CMK (cell line): ENCODE measurements at places on chromosomes 11 and 22.

DNA sequence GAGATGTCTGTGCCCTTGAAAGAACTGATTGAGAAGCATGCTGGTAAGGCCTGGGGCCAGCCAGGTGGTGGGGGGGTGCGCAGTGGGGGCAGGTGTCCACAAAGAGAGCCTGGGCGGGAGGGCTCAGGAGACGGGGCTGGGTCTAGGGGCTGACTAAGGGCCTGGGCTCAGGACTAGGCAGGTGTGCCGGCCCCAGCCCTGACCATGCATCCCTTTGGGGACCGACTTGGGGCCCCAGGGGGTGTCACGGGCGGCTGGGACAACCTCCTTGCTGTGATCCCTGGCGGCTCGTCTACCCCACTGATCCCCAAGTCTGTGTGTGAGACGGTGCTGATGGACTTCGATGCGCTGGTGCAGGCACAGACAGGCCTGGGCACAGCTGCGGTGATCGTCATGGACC, 4.4 kb downstream of the NDUFV1 start:
- no peak for DNase-seq

DNA sequence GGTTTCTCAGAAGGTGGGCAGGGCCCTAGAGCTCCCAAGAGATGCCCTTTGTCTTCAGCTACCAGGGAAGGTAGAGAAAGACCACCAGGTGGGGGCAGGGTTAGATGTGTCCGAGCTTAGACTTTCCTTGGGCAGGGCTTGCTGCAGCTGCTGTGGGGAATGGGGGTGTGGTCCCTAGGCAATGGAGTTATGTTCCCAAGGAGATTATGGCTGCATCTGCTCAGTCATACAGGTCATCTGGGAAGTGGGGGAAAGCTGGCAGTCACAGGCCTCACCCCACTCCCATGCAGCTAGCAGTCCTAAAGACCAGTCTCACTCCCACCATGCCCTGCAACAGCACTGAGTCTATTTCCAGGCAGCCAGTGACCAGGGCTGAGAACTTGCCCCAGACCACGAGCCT, 29.5 kb downstream of the MMP27 start:
- DNase-seq: no peak

DNA sequence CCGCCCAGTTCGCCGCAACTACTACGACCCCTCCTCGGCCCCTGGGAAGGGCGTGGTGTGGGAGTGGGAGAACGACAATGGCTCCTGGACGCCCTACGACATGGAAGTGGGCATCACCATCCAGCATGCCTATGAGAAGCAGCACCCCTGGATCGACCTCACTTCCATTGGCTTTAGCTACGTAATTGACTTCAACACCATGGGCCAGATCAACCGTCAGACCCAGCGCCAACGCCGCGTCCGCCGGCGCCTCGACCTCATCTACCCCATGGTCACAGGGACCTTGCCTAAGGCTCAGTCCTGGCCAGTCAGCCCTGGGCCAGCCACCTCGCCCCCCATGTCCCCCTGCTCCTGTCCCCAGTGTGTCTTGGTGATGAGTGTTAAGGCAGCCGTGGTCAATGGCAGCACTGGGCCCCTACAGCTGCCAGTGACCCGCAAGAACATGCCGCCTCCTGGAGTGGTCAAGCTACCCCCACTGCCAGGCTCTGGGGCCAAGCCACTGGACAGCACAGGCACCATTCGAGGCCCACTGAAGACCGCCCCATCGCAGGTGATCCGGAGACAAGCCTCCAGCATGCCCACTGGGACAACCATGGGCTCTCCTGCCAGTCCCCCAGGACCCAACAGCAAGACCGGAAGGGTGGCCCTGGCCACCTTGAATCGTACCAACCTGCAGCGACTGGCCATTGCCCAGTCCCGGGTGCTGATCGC, 10.0 kb downstream of the DTX4 start:
- DNase-seq: no peak

GRCh38 chr11:11724994-11725393, 103.2 kb upstream of the GALNT18 start:
- DNase-seq: no peak

GRCh38 chr22:42493393-42493792, 26.2 kb downstream of the RRP7A start:
- no peak for DNase-seq

GRCh38 chr11:38680166-38680565, 2082.1 kb upstream of the RAG2 start:
- DNase-seq: no peak

DNA sequence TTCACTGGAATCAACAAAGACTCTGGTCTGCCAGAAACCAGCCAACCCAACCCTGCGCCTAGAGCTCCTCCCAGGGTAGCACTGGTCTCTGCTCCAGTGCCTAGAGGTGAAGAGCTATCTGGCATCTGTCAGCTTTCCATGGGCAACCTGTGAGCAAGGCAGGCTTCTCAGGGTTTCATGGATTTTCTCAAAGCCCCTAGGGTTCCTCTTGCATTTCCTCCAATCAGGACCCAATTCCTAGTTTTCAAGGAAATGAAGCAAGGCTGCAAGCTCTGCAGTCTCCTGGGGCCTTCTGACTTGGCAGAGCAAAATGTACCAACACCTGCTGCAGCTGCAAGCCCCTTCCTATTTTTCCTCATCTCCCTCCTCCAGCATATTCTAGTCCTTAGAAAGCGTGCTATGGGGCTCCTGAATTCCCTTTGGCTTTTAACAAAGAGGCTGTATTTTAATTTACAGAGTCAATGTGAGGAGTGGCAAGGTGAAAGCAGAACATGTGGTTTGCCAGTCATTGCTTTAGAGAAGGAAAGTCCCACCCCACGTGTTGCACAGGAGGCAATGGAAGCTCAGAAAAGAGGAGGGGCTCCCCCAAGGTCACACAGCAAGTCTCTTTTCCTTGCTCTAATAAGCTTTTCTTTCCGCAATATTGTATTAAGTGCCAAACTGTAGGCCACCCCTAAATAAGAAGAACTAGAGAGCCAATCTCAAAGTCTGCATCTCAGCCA, 33.0 kb upstream of the RIC3 start:
- no peak for DNase-seq

- DNase-seq: no peak
Observed at GRCh38 chr22:19524170-19525115, at the start of gene CLDN5. TSS of gene CLDN5 (minus strand) at chr22:19524410. CDS start at chr22:19524255, 155 bp downstream.

- no peak for DNase-seq
Observed at GRCh38 chr22:50531962-50532674, 2.3 kb upstream of the TYMP start.

DNA sequence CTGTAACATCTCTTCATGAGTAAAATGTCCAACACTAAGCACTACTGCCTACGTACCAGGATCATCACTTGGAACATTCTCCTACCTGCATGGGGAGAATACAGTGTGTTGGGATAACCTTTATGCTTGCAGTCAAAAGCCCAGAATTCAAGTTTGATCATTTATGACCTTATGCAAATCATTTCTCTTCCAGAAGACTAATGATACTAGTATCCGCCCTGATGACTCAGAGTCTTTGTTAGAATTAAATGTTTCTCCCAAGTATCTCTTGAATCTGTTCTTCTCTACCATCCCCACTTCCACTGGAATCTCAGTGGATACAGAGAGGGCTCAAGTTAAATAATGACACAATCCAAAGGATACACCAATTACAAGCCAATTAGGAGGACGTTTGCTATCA, 12.4 kb downstream of the MAJIN start:
- no peak for DNase-seq

GRCh38 chr11:21911061-21911460, 281.8 kb upstream of the ANO5 start:
- DNase-seq: no peak

- DNase-seq: no peak
Observed at GRCh38 chr11:12817681-12818332, 143.6 kb downstream of the TEAD1 start.

DNA sequence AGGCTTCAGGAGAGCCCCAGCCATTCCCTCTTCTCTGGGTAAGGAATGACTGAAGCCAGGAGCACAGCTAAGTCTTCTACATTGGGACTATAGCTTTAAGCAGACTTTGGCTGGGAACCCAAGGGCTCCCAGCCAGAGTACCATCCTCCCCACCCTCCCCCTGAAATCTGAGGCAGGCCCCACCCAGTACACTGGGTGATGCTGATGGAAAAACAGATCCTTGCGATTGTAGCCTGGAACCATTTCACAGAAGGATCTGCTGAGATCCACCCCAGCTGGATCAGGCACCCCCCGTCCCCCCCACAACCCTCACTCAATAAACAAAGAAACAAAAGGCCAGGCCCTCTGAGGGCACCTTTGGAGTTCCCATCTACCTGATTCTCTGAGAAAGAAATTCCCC, 39.8 kb downstream of the IL18BP start:
- DNase-seq: no peak

DNA sequence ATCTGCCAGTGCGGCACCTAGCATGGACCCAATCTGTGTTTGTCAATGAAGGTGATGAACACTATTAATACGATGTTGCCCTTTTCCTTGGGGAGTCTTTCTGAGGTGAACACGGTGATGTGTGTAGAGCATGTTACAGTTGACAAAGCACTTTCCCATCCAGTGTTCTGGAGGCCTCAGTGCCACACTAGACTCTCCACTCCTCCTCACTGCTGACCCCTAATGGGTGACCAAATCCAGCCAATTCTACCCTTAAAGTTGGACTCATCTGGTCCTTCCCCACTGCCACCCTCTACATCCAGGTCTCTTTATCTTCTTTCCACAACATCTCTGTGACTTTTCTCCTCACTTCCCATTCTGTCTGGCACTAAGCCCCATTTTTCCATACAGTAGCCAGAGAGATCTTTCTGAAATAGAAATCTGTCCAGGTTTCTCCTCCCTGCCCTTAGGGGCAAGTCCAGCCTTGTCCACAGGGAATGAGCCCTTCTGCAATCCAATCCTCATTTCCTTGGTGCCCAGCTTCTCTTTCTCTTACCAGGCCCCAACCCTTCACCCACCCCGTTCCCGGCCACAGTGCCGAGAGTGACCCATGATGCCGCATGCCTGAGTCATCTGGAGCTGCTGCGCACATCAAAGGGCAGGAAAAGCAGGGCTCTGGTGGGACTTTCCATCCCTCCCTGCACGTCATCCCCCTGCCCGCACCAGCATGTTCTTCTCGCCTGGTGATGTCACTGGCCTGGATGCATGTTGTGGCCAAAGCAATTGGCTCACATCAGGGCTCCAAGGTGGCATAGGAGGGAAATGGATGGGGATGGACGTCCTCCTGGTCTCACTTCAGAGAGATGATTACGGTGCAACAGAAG, 64.2 kb downstream of the RASSF10 start:
- no peak for DNase-seq

GRCh38 chr11:62796281-62796680, 4.5 kb upstream of the TMEM223 start:
- DNase-seq: no peak

GRCh38 chr11:106727256-106727655, 291.0 kb downstream of the GUCY1A2 start:
- DNase-seq: no peak

DNA sequence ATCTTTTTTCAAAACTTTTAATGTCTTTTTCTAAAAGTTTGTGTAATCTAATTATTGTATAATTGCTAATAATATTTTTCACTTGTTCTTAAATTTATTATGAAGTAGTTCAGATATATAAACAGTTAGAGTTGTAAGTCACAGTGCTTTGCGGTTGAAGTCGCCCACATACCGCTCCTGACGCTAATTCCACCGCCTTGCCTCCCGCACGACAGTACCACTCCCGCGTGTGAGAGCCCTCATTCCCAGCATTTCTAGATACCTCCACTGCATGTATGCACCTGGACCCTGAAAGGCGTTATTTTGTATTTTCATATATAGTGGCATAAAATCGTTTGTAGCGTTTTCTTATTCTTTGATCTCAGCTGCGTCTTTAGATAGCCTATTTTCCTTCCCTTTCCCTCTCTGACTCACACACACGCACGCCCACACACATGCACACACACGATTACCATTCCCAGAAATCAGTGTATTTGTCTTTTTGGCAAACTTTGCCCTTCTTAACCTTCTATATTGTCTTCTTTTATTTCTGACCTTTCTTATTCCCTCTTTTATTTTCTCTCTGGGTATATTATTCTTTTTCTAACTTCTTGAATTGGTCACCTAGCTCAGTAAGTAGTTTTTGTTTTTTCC, 56.4 kb upstream of the PITPNB start:
- no peak for DNase-seq

GRCh38 chr11:28887681-28888080, 779.5 kb downstream of the METTL15 start:
- no peak for DNase-seq

DNA sequence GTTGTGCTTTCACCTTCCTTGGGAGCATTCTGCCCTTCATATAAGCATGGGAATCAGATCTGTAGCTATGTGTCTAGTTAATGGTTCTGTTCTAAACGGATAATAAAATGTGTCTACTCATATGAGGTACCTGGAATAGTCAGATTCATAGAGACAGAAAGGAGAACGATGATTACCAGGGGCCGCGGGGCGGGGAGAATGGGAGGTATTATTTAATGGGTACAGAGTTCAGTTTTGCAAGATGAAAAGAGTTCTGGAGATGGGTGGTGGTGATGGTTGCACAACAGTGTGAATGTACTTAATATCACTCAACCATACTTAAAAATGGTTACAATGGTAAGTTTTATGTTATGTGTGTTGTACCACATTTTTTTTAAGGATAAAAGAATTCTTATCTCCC, 10.0 kb upstream of the ABCC8 start:
- no peak for DNase-seq

DNA sequence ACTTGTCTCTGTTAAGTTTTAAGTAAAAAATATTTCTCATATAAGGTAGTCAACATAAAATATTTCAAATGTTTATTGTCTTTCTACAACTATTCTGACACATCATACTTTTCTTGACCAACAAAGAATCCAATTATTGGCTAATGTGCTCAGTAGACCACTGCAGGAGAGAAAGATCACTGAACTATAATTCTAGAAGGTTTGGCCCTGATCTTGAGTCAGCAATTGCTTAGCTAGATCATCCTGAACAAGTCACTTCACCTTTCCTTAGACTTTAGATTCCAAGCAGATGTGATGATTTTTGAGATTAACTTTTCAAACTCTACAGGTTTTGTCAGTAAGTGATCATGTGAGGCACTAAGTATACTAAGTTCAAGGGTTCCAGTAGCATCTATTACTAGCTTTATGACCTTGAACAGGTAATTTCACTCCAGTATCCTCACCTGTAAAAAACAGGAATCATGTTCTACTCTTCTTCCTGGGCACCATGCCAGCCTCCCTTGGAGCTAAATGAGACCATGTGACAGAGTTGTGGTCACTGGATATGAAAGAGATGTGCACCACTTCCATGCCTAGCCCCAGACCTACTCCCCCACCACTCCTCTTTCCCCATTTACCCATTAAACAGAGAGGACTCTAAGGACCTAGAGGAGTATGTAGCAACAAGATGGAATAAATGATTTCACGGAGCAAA, 17.3 kb downstream of the PGM2L1 start:
- DNase-seq: no peak

- no peak for DNase-seq
Observed at GRCh38 chr11:118448294-118448693, 12.0 kb downstream of the KMT2A start.

- DNase-seq: no peak
Observed at GRCh38 chr11:73164803-73165540, 22.9 kb upstream of the FCHSD2 start.

GRCh38 chr11:131063638-131064037, 147.4 kb upstream of the SNX19 start:
- no peak for DNase-seq
